Activated B cell treated with CpG ODN at 0.5 μM for 24 hours (primary cell): ENCODE measurements at places on chromosomes 16 and 17. TPM values are rescaled to one million over a fixed set of nuclear protein-coding genes. Genes with fewer than 3 reads are reported as not detected.

- no peak overlapping the region for H3K4me3 ChIP-seq
- H3K27ac ChIP-seq, result no peak overlapping the region
- peaks cover 74% of the 10 kb centered on the region for H3K36me3 ChIP-seq
- H3K27me3 ChIP-seq, result no peaks in the 10 kb centered on the region
These were observed 22.0 kb upstream of the PHLPP2 start for GRCh38 chr16:71746442-71747046.

- H3K4me3 ChIP-seq, result no peak overlapping the region
- DNase-seq, result no peak
- no peaks in the 10 kb centered on the region for H3K36me3 ChIP-seq
- no peaks in the 10 kb centered on the region for H3K27me3 ChIP-seq
- H3K27ac ChIP-seq, result no peak overlapping the region
- peaks cover 10% of the 10 kb centered on the region for H3K4me1 ChIP-seq
These were observed 44.5 kb downstream of the ZNRF1 start for GRCh38 chr16:75043175-75043895.

- H3K4me1 ChIP-seq, result no peaks in the 10 kb centered on the region
- H3K27ac ChIP-seq, result no peak overlapping the region
- H3K4me3 ChIP-seq, result no peak overlapping the region
- DNase-seq, result no peak
These were observed 32.5 kb downstream of the MEAK7 start for GRCh38 chr16:84471966-84472365.

GRCh38 chr17:79335456-79335855, 260.8 kb downstream of the ENGASE start:
- no peak overlapping the region for H3K4me3 ChIP-seq
- H3K27me3 ChIP-seq, result peaks cover 33% of the 10 kb centered on the region
- H3K36me3 ChIP-seq, result no peaks in the 10 kb centered on the region
- peaks cover 26% of the 10 kb centered on the region for H3K4me1 ChIP-seq
- no peak overlapping the region for H3K27ac ChIP-seq

DNA sequence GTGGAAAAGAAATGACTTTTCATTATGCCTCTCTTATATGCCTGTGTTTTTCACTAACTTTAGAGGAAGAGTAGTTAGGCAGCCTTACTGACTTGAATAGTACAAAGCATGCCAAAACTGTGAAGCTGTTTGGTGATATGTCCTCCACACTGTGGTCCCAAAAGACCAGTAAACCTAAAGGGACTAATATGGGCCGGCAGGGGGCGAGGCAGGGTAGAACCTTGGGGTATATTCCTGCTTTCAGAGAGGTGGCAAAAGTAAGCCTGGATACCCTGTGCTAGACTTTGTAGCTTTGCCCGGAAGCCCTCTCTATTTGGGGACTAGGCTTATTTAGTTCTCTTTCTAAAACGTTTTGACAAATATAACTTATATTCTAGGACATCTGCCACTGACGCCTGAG, 36.5 kb upstream of the VWA3A start:
- no peak overlapping the region for H3K4me3 ChIP-seq
- H3K36me3 ChIP-seq, result peaks cover 16% of the 10 kb centered on the region
- H3K27ac ChIP-seq, result no peak overlapping the region
- H3K27me3 ChIP-seq, result no peaks in the 10 kb centered on the region

GRCh38 chr16:31090540-31090939, 1.8 kb upstream of the PRSS53 start:
- no peak overlapping the region for H3K4me3 ChIP-seq
- H3K27me3 ChIP-seq, result no peaks in the 10 kb centered on the region
- no peak overlapping the region for H3K27ac ChIP-seq
- DNase-seq, result no peak

DNA sequence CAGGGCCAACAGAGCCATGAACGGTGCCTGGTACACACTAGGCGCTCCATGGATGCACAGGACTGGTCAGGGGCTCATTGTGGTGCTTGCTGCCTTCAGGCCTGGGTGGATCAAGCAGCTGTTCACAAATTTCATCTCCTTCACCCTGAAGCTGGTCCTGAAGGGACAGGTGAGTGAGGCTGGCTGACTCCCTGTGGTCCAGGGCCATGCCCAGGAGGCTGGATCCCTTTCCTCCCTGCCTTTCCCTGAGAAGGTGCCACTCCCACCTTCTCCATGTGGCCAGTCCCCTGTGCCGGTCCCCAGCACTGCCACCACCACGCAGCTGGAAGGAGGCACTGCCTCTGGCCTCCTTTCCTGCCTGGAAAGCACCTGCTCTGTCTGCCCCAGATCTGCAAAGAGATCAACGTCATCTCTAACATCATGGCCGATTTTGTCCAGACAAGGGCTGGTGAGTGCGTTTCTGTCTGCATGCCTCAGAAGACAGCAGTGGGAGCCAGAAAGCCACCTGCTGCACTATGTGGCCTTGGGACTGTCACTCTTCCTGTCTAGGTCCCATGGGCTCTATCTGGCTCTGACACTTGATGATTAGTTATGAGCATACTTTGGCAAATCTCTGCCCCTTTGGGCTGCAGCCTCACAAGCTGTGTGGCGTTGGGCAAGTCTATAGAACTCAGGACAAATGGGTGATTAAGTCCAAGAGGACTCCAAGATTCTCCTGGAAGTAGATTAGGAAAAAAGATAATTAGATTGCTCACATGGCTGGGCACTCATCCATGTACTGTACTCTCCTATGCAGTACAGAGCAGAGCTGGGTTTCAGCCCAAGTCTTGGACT, 9.4 kb downstream of the CETP start:
- H3K4me1 ChIP-seq, result peaks cover 66% of the 10 kb centered on the region
- H3K27ac ChIP-seq, result peak overlapping the region; percentile 97
- no peaks in the 10 kb centered on the region for H3K27me3 ChIP-seq
- peak overlapping the region; percentile 66 for H3K4me3 ChIP-seq
- H3K36me3 ChIP-seq, result no peaks in the 10 kb centered on the region

DNA sequence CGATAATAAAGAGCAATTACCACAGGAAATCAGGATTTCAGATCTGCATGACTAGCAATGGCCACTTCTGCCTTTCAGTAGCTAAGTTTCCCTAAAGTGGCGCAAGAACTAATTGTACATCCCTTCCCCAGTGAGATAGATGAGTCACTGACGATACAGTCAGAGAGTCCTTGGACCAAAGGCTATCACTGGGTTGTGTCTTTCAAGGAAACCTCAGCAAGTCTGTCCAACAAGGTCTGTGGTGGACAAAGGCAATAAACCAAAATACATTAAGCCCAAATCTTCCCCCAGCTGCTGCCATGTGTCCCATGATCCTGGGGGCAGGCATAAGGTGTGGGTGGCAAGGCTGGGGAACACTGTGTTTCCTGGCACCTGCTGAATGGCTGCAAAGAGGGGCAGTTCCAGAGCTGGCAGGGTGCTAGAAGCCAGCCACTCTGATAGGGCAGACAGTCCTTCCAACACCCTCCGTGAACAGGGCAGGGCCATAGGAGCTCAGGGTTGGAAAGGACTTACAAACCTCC, 20.5 kb upstream of the MTMR4 start:
- H3K36me3 ChIP-seq, result no peaks in the 10 kb centered on the region
- H3K4me3 ChIP-seq, result no peak overlapping the region
- H3K27ac ChIP-seq, result no peak overlapping the region
- peaks cover 6% of the 10 kb centered on the region for H3K4me1 ChIP-seq
- DNase-seq, result no peak

Gene CETP
- 1.0 and 1.4 TPM in 2 replicates for total RNA-seq

- no peak overlapping the region for H3K27ac ChIP-seq
- no peaks in the 10 kb centered on the region for H3K4me1 ChIP-seq
- no peak overlapping the region for H3K4me3 ChIP-seq
- no peaks in the 10 kb centered on the region for H3K27me3 ChIP-seq
These were observed 18.3 kb downstream of the GDE1 start for GRCh38 chr16:19503461-19504075.

Gene PPP1R27
- total RNA-seq, result not detected in 2 replicates

Gene NPIPA7
- total RNA-seq, result 4.4 and 7.0 TPM in 2 replicates

DNA sequence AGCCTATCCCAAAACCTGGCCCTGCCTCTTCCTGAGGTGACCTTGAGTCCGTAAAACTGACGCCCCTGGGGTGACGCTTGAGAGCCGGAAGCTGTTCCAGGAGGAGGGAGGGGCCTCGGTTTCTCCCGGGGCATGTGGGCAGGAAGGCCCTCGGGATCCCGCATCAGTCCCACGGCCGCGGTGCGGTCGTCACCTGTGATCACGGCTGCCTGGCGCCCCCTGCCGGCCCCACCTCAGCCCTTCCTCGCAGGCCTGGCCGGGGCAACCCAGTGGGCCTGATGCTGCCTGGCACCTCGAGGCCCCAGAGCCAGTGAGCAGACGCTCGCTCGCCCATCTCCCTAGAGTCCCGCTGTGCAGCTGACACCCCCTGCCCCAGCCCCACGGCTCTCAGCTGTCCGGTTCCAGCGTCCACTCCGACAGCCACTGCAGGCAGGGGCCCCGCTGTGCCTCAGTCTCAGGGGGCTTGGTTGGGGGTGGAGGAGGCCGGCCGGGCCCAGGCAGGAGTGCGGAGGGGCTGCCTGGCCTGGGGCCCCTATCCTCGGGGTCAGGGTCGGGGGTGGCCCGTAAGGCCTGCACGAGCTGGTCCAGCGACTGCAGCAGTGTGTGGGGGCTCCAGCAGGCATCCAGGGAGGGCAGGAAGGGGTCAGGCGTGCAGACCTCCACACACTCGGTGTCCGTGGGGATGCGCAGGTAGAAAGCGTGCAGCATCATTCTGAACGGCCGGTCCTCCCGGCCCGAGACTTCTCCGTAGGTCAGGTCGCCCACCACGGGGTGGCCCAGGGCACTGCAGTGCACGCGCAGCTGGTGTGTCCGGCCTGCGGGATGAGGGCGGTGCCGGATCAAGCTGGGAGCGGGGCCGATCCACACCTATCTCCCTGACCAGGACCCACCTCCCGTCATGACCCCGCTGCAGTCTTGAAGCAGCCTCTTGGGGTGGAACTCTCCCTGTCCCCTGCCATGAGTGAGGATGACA, 2.3 kb downstream of the RPUSD1 start:
- peak; percentile 70 for DNase-seq
- peaks cover 9% of the 10 kb centered on the region for H3K36me3 ChIP-seq
- H3K4me1 ChIP-seq, result peaks cover 7% of the 10 kb centered on the region

DNA sequence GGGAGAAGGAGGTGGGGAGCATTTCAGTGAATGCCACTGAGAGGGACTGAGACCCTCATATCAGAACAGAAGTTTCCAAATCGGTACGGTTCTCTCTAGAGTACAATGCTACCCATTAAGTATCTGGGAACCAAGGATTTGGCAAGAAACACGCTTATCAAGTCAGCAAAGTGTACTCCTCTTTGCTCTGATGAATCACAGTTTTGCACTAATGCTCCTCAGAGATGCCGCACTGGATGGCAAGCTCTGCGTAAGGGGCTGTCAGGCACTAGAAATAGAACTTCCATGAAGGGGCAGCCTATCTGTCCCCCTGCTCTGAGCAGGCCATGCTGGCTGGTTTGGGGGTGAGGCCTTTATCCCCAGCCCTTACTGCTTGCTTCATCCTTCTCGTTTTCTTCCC, 4.8 kb upstream of the ABCC12 start:
- no peak for DNase-seq
- no peak overlapping the region for H3K4me3 ChIP-seq
- H3K4me1 ChIP-seq, result peaks cover 10% of the 10 kb centered on the region
- no peak overlapping the region for H3K27ac ChIP-seq

- DNase-seq, result no peak
- no peaks in the 10 kb centered on the region for H3K36me3 ChIP-seq
- H3K27me3 ChIP-seq, result peaks cover 67% of the 10 kb centered on the region
- no peak overlapping the region for H3K4me3 ChIP-seq
- H3K4me1 ChIP-seq, result peaks cover 22% of the 10 kb centered on the region
These were observed 4.0 kb downstream of the WNT3 start for GRCh38 chr17:46814446-46814845.

DNA sequence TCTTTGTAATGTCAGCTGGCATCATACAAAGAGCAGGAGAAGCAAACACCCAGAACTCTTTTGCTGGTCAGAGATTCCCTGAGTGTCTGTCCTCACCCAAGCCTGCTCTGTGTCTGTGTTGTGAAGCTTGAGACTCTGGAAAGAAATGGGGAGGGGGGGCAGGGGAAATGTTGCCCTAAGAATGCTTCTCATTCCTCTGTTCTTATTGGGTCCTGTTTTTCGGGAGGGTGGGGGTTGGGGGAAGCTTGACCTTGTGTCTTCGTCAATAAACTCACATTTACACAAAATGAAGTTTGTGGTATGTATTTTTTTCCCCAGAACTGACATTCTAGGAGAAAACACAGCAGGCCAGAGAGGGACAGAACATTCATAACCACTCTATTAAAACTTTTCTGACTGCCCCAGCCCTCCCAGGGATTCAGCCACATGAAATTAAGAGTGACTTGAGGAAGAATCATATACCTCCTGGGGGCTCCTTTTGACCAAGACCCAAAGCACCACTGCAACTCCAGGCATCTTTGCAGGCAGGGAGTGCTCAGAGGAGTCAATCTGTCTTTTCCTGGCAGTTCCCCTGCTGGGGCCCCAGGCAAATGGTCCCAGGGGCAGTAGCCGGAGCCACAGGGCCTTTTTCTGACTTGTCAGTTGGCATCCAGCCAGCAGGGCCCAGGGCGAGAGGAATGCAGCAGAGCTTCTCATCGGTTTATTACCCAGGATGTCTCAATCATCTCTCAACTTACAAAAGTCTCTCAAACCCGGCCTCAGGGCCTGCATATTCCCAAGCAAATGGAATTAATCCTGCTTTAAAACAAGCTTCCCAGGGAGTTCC, 5.1 kb upstream of the RASL10B start:
- H3K27me3 ChIP-seq, result peaks cover 10% of the 10 kb centered on the region
- no peak overlapping the region for H3K27ac ChIP-seq

Gene CD300H
- not detected in 2 replicates for total RNA-seq

DNA sequence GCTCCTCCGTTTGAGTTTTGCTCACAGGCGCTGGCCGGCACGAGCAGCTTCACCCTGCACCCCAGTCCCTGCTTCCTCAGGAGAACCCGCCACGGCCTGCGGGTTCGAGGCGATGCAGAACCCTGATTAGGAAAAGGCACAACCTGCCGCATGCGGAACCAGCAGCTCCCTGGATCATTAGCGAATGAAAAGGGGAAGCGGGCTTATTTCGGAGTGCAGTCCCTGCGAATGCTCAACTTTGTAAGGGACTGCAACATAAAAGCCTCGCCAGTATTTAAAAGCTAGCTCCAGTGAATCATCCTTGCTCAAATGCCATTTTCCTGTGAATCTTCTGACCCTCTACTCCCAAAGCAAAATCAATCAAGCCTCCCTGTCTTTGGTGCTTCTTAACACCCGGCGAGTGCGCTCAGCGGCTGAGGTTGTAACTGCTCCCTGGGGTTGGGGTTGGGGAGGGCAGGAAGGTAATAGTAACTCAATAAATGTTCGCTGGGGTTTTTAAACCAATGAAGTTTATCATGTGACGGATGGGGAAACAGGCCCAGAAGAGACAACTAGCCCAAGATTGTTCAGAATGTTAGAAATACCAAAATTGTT, 678 bp upstream of the AKAP10 start:
- peak overlapping the region; percentile 99 for H3K27ac ChIP-seq
- no peaks in the 10 kb centered on the region for H3K27me3 ChIP-seq
- H3K4me3 ChIP-seq, result peak overlapping the region; percentile 99
- peaks cover 44% of the 10 kb centered on the region for H3K4me1 ChIP-seq

DNA sequence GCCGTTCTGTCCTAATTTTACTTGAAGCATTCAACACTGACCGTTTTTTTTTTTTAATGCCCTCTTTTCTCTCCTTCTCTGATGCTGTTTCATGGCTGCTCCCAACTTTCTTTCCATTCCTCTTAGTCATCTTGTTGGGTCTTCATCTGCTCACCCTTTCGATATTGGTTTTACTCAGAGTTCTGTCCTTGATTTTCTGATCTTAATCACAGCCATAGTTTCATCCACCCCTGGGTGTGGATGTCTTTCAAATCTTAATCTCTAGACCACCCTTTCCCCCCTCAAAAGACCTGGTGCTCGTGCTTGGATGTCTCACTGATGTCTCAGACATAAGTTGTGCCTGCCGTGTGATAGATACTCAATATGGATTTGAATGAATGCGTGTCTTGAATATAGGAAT, 22.4 kb downstream of the NDEL1 start:
- peaks cover 84% of the 10 kb centered on the region for H3K36me3 ChIP-seq
- H3K27me3 ChIP-seq, result no peaks in the 10 kb centered on the region
- H3K4me3 ChIP-seq, result no peak overlapping the region
- no peak for DNase-seq
- no peaks in the 10 kb centered on the region for H3K4me1 ChIP-seq
